ENCODE measurements at places on chromosomes 2 and 18. TPM values are rescaled to one million over a fixed set of nuclear protein-coding genes. Genes with fewer than 3 reads are reported as not detected.

MORN2 gene
- 12.8 TPM for total RNA-seq

TBC1D8 gene
- total RNA-seq: 15.2 TPM

ACADL gene
- not detected for total RNA-seq

SLC39A6 gene
- 75.8 TPM for total RNA-seq

TMEM247 gene
- not detected for total RNA-seq

PLB1 gene
- 0.64 TPM for total RNA-seq

DNA sequence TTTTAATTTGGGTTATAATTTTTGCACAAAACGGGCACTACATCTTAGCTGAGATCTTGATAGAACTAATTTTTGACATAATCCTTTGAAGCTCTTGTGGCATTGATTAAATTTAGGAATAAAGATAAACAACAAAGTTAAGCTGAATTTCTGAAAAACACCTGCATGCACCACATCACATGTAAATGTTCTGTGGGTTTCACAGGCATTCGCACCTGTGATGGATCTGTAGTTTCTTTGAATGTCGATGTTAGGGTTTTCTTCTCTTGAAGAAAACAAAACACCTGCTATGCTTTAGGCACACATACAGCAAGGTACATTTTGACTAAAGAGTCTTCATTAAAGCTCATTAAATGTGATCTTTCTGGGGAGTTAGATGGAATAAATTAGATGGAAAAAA lies 60.3 kb downstream of the RPIA start:
- H3K36me3 ChIP-seq: peaks cover 37% of the 10 kb centered on the region
- no peak overlapping the region for H3K4me3 ChIP-seq
- H3K4me1 ChIP-seq: no peaks in the 10 kb centered on the region

- H3K27me3 ChIP-seq: peaks cover 3% of the 10 kb centered on the region
- no peaks in the 10 kb centered on the region for H3K36me3 ChIP-seq
- DNase-seq: no peak
- H3K27ac ChIP-seq: no peak overlapping the region
- no peak overlapping the region for H3K4me3 ChIP-seq
- no peaks in the 10 kb centered on the region for H3K4me1 ChIP-seq
Measured at GRCh38 chr18:41113885-41114482, 841.0 kb upstream of the PIK3C3 start.

DNA sequence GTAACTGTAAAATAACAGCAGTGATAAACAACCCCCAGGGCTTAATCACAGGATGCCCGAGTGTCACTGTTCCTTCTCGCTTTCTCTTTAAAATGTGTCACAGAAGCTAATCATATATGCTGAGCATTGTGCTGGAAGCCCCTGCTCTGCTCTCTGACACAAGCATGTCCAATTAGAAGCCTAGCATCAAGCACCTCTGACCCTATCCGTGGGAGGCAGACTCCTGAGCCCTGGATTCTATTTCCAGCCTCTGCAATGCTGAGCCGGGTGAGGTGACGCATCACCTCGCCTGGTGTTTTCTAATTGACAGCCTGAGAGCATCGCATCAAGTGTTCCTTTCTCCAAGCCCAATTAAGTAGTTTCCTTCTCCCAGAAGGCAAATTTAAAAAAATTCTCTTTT lies 19.7 kb upstream of the SCG2 start:
- no peaks in the 10 kb centered on the region for H3K27me3 ChIP-seq
- H3K4me1 ChIP-seq: peaks cover 23% of the 10 kb centered on the region

GRCh38 chr2:222264791-222265320 lies 33.9 kb downstream of the PAX3 start:
- H3K27me3 ChIP-seq: peaks cover 5% of the 10 kb centered on the region
- no peak overlapping the region for H3K4me3 ChIP-seq
- no peak for DNase-seq

- no peak overlapping the region for H3K4me3 ChIP-seq
- no peak for DNase-seq
- H3K4me1 ChIP-seq: peaks cover 8% of the 10 kb centered on the region
- peak overlapping the region; percentile 59 for H3K27ac ChIP-seq
- no peaks in the 10 kb centered on the region for H3K27me3 ChIP-seq
Measured at GRCh38 chr18:48706731-48707130, 167.9 kb downstream of the CTIF start.

DNA sequence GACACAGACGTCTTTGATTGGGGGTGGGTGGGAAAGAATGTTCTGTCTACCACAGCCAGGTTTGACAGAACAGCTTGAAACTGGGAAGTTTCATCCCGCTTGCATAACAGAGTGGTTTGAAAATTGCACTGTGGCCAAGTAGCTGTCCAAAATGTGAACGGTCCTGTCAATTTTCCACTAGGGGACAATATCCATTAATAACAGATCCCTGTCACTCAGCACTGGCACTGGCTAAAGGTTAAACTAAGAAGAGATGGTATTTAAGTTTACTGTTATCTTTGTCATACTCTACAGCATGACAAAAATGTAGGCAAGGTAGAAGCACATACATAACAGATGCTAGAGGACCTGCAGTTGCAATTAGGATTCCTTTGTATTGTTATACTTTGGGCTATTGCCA lies 55.6 kb upstream of the ACMSD start:
- no peaks in the 10 kb centered on the region for H3K4me1 ChIP-seq
- no peak for DNase-seq
- H3K36me3 ChIP-seq: no peaks in the 10 kb centered on the region
- no peak overlapping the region for H3K27ac ChIP-seq

DNA sequence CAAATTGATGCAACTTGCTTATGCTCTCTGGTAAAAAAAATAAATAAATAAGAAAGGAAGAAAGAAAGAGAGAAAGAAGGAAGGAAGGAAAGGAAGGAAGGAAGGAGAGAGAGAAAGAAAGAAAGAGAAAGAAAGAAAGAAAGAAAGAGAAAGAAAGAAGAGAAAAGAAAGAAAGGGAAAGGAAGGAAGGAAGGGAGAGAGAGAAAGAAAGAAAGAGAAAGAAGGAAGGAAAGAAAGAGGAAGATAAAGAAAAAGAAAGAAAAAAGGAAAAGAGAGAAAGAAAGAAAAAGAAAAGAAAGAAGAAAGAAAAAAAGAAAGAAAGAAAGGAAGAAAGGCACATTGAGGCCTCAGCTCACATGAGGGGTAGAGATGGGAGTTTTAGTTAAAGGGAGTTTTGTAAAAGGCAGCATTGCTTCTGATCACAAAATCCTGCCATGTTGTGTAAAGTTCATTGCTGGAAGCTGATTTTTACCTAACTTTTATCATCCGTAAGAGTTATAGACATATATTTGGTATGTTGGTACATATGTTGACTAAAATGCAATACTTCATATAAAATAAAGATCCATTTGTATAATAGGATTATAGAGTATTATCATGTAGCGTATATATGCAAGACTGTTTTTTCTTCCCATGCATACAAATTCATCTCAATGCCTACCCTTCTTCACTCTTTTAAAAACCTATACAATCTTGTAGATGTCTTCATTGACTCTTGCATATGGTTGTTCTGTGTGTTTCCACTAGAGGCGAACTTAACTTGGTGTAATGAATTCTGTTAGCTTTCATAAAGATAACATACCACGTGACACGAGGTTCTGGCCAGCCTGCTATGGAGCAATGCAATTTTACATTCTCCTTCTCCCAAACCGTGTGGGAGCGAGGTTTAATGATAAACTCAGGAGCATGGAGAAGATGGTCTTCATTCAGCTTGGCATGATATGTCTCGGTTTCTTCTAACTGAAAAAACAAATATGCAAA lies 32.8 kb downstream of the MYOM1 start:
- no peaks in the 10 kb centered on the region for H3K27me3 ChIP-seq
- peaks cover 1% of the 10 kb centered on the region for H3K4me1 ChIP-seq
- H3K36me3 ChIP-seq: no peaks in the 10 kb centered on the region
- H3K4me3 ChIP-seq: no peak overlapping the region
- no peak for DNase-seq
- H3K27ac ChIP-seq: no peak overlapping the region

GRCh38 chr2:138026111-138027020 lies 62.1 kb downstream of the HNMT start:
- peaks cover 2% of the 10 kb centered on the region for H3K27me3 ChIP-seq
- no peak overlapping the region for H3K27ac ChIP-seq
- H3K4me3 ChIP-seq: no peak overlapping the region
- H3K36me3 ChIP-seq: no peaks in the 10 kb centered on the region
- H3K4me1 ChIP-seq: no peaks in the 10 kb centered on the region
- no peak for DNase-seq

DNA sequence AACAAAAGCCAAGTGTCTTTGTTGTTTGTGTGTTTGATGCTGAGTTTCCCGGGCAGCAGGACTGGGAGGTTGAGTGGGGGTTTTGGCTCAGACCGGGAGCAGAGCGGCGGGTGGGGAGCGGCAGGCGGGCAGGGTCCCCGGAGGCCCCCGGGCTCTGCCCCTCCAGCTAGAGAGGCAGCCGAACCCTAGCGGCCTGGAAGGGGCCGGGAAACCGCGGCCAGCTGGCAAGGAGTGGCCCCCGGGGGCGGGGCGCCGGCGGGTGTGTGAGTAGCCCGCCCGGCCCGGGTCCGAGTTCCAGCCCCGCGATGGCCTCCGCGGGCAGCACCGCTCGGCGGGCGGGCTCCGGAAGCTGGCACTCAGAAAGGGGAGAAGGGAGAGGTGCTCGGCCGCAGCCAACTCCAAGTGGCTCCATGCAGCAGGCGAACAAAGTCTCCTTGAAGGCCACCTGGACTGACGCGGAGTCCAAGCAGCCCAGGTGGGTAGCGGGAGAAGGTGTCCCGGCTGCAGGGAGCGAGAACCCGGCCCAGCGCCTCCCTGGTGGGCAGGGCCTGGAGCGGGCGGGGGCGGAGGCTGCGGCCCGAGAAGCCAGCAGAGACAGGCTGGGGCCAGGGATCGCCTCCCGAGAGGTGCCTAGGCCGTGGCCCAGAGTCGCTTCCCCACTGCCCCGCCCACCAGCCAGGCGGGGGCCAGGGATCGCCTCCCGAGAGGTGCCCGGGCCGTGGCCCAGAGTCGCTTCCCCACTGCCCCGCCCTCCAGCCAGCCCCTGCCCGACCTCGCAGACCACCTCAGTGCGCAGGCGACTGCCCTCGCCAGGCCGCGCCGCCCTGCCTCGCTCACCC lies at the start of gene ANKRD53:
Gene ANKRD53 (plus strand): TSS at position 290 of the 839 bp plus-strand sequence. CDS start 16 bp downstream, at position 306.
- H3K27me3 ChIP-seq: peaks cover 5% of the 10 kb centered on the region
- DNase-seq: peak; percentile 85
- H3K4me1 ChIP-seq: peaks cover 14% of the 10 kb centered on the region
- peaks cover 3% of the 10 kb centered on the region for H3K36me3 ChIP-seq
- H3K4me3 ChIP-seq: peak within 1 kb of the TSS; percentile 79
- peak within 1 kb of the TSS; percentile 92 for H3K27ac ChIP-seq

- no peak for DNase-seq
- H3K27me3 ChIP-seq: peaks cover 15% of the 10 kb centered on the region
- no peak overlapping the region for H3K4me3 ChIP-seq
- no peaks in the 10 kb centered on the region for H3K36me3 ChIP-seq
Measured at GRCh38 chr2:71285706-71286105, 45.9 kb upstream of the ZNF638 start.

- no peak for DNase-seq
- peaks cover 17% of the 10 kb centered on the region for H3K4me1 ChIP-seq
- H3K27me3 ChIP-seq: peaks cover 11% of the 10 kb centered on the region
- H3K36me3 ChIP-seq: no peaks in the 10 kb centered on the region
- H3K27ac ChIP-seq: peak overlapping the region; percentile 50
- no peak overlapping the region for H3K4me3 ChIP-seq
Measured at GRCh38 chr18:7197854-7198253, 33.0 kb upstream of the LRRC30 start.

All from osteocyte (in vitro differentiated cells).